ENCODE measurements at places on chromosomes 5 and 9.

DNA sequence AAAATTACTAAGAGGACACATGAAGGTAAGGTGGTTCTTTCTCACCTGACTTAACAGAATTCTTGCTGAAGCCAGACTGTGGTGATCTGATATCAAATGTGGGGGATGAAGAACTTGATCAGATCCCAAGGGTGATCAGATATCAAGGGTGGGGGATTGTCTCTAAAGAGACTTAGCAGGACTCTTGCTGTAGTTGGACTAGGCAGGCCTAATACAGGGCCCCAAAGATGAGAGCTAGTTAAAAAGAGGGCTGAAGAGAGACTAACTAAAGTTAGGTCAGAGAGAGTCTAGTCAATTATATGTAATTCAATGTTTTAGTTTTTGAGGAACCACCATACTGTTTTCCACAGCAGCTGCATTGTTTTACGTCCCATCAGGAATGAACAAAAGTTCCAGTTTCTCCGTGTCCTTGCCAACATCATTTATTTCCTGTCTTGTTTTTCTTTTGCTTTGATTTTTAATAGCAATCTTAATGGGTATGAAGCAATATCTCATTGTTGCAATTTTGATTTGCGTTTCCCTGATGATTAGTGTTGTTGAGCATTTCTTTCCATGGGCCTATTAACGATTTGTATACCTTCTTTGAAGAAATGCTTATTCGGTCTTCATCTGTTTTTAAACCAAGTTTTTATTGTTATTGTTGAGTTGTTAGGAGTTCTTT, 77.6 kb upstream of the ALDH1A1 start:
- DNase-seq = no peak

DNA sequence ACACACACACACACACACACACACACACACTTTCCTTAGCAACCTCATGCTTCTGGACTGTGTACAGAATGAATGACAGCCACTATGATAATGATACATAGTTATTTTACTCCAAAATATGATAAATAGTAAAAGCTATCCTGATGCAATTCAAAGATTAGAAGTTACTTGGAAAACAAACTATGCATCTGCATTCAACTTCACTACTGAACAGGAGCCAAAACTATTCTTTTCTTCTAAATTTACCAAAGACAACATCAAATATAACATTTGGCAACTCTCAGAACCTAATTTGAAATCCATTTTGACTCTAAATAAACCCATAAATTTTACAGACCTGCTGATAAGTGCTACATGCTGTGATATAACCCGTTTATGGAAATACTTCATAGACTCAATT, 33.3 kb downstream of the GLIS3 start:
- no peak for DNase-seq

DNA sequence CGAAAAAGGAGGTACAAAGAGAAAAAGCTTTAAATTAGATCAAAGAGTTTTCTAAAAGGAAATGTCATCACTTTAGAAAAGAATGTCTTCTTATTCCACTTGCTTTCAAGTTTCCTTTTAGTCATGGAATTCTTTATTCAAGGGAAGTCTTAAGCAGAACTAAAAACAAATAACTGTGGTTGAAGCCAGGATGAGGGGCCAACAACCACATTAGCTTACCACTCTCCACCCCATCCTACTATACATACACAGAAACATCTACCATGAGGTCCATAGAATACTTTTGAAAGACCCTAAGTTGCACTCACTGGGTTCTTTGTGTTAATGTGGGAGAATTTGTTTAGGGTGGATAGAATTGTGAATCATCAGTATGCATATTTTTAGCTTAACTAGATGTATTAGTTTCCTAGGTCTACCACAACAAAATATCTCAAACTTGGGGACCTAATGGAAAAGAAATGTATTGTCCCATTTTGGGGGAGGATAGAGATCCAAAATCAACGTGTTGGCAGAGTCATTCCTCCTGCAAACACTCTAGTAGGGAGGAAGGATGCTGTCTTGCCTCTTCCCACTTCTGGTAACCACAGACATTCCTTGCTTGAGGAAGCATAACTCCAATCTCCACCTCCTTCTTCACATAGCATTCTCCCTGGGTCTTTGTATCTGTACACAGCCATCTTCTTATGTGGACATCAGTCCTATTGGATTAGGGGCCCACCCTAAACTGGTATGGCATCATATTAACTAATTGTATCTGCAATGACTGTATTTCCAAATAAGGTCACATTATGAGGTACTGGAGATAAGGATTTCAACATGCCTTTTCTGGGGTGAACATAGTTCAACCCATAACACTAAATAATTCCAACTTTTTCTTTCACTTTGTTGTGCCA, 239.4 kb downstream of the LURAP1L start:
- no peak for DNase-seq

- no peak for DNase-seq
These were observed 578 bp upstream of the PSAT1 start for GRCh38 chr9:78296201-78296892.

DNA sequence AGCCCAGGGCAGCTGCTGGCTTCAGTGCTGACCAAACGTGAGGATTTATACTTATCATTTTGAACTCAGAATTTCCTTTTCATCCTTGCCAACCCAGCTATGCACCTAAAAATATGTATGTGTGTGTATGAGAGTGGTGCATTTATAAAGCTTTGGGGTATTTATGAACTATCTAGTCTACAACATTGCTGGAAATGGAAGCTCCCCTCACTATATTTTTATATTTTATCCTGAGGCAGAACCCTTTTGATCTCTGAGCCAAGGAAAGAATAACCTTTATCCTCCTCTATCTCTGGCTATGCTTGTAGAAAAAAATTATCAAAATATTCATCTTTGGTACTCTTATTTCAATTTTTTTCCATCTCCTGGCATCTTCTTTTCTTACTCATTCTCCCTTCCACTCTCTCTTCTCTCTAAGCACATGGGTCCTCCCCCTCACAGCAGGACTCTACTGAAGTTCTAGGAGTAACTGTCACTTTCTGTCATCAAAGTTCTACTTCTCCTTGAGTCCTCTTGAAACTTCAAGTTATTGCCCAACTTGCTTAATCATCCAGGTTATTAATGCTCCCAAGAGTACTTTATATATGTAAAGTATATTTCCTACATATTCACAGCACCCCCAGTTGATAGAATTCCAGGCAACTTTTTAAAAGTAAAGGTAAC, 190.9 kb downstream of the HINT1 start:
- no peak for DNase-seq

GRCh38 chr9:108643731-108644510, 211.9 kb downstream of the ACTL7B start:
- DNase-seq = no peak

DNA sequence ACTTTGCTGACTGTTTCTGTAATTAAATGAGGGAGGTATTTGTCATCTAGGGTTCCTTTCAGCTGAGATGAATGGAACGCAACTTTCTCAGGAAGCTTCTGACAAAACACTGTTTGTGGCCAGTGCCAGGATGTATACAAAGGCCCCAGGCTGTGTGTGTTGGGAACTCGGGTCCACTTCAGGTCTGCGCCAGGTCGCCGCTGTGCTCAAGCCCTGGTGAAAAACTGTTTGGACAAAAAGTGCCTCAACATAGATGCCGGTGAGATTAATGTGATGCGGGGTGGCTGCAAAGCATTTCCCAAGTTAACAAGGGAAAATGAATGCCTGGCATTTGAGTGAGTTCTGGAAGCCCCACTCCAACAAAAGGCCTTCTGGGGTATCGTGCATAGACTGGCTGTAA, 156.4 kb downstream of the GABBR2 start:
- no peak for DNase-seq

- no peak for DNase-seq
These were observed 92.4 kb upstream of the LIFR start for GRCh38 chr5:38648703-38649291.

DNA sequence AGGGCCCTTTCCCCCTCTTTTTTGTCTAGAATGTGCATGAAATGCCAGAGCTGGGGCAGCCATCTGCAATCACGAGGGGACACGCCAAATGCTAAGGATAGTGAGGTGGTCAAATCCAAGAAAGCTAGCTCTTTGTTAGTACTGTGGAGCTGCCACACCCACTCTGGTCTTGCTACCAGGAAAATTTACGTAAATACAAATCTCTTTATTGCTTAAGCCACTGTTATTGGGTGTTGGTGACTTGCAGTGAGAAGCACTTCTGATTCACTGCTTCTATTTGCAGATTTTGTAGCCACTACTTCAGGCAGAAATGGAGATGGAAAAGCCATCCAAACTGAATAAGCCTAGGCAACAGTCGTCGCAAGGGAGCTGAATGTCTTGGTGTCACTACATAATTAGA, 25.6 kb upstream of the SUSD1 start:
- DNase-seq = no peak

DNA sequence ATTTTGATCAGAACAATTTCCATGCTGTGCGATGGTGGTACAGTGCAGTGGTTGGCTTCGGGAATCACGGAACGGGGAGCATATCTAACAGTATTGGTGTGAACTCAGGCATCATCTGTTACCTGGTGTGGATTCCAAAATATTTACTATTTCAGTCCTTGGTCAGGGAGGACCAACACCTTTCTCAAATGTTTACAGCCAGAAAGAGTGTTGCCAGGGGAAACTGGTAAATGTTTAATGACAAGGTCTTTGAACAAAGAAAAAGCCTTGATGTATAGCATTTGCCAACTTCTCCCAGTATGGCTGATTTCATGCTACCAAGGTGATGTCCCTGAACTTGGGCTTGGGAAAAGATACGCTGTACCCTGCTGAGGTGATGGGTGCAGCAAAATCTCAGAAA, 145.6 kb upstream of the POC5 start:
- DNase-seq = no peak

All from activated T-helper 1 cell treated with anti-CD3 and anti-CD28 coated beads, Interleukin-2, amount 50 U/mL, for 16 hours (primary cell).